ENCODE measurements at places on chromosomes 7 and 10.

DNA sequence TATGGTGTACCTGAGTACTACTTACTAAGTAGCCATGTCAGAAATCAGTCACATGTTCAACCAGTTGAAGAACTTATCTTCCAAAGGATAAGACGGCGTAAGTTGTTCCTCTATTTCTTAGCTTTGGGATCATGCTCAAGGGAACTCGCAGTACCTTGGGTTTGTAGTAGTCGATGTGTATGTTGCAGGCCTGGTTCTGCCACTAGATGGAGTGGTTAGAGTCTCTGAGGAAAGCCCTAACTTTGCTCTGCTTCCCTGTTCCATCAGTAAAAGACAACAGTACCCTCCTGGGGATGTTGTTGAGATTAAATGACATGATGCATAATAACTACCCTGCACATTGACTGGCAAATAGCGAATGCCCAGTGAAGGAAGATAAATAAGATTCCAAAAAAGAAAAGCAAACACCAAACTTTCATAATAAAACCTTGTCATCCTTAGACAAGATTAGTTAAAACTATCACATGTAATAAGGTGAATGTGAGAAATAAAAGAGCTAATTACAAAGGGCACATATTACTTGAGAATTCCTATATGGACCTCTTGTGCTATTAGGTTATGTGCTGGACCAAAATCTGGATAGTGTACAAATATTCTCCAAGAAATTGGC lies 165.9 kb downstream of the ABCA13 start:
- DNase-seq: peak; percentile 61

DNA sequence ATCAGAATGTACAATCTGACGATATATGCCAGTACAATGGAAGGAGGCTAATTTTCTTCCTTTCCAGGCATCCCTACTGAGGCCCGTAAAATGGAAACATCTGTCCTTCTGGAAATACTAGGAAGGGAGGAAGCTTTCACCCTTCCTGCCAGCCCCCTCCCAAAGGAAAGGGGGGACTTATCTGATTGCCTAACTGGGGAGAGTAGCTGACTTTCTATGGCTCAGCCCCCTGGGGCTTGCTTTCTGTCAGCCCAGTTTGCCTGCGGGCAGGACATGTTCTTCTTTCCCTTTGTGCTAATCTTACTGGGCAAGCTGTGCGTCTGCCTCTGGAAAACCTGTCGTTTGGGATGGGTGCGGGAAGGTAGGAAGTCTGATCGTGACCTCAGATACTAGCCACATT lies 508.9 kb downstream of the SUGCT start:
- no peak for DNase-seq

- DNase-seq: no peak
These were observed 79.6 kb downstream of the BMPR1A start for GRCh38 chr10:86836044-86836443.

DNA sequence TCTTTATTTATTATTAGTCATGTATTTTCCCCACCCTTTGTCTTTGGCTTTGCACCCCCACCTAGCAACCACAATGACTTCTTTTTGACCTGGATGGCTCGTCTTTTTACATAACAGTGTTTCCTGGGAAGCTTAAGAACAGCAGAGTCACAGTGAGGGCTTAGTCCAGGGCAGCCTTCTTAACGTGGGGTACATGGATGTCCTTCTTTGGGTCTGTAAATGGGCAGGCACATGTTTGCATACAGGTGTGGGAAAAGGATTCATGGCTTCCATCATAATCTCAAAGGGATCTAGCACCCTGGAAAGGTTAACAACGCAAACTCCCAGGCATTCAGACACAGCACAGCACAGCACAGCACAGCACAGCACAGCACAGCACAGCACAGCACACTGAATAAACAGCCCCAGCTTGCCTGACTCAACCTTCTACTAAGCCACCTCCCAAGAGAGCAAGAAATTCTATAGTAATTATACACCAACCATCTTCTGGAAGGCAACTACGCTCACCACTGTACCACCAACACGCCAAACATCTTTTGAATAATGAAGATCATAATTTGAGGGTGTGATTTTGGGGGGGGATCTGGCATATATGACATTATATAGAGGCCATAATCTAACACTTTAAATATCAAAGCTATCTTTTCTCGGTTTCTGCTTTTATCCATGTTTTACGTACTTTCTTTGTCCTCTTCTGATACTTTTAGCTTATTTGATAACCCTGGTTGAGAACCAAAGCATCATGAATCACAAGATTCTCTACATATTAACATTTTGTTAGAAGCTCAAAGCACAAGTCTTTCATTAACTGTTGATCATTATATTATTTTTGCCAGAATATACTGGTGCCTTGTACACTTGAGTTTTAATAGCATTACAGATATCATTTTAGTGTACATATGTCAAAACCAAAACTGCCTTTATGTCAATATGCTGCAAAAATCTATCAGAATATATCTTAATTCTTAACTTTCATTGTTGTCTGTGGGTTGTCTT lies 177.2 kb upstream of the KLF14 start:
- DNase-seq: no peak

DNA sequence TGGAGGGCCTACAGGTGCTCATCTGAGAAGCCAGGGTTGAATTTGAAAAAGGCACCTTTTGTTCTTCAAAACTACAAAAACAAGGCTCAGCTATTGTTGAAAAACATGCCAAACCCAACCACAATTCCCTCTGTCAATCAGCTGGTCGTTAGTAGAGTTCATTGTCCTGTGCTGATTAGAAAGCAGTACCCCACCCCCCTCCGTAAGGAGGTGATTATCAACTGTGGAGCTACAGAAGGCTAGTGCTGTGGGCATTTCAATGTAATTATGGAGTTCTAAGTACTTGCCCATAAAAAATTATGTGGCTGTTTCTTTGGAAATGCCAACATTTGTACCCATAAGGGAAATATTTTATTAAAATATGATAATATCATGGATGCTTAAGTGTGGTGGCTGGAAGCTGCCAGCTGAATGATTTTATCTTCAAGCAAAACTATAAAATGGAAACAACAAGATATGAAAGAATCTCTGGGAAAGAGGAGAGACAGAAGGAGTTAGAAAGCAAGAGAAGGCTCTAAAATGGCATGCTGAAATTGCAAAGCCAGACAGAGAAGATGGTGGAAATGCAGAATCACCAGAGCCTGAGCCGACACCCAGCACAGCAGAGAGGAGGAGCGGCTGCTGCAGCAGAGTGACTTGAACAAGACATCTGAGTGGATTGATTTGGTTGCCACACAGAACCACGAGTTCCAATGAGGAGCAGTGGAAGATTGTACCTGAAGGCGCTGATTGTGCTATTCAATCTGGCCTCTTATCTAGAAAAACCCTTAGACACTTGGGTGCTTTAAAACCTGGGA lies 179.5 kb upstream of the LRGUK start:
- DNase-seq: no peak

- DNase-seq: no peak
These were observed 38.7 kb downstream of the ZNF467 start for GRCh38 chr7:149734791-149735075.

- DNase-seq: no peak
These were observed 38.2 kb downstream of the NDUFB2 start for GRCh38 chr7:140734729-140735128.

- DNase-seq: no peak
These were observed 46.7 kb downstream of the LANCL2 start for GRCh38 chr7:55411844-55412243.

DNA sequence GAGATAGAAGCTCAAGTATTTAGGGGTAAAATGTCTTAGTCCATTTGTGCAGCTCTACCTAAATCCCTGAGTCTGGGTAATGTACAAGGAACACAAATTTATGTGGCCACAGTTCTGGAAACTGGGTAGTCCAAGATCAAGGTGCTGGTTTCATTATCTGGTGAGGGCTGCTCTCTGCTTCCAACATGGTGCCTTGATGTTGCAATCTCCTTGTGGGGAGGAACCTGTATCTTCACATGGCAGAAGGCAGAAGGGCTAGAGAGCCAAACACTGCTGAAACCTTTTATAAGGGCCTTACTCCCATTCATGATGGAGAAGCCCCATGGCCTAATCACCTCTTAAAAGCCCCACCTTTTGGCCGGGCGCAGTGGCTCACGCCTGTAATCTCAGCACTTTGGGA lies 8.7 kb upstream of the BAZ1B start:
- no peak for DNase-seq

DNA sequence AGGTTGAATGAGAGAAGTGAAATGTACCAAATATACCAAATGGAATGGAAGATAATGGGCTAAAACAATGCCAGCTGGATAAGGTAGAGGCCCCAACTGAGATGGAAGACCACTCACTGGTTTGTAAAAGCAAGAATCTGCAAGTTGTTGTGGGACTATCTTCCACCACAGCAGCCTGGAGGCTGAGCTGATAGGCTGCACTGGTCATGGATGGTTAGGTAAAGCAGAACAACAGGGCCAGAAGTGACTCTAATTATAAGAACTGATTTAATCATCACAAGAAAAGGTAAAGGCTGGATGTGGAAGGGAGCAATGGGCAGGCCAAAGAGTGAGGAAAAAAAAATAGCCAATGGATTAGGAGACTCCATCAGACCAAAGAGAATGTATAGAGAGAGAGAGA lies 11.8 kb downstream of the TFEC start:
- no peak for DNase-seq

DNA sequence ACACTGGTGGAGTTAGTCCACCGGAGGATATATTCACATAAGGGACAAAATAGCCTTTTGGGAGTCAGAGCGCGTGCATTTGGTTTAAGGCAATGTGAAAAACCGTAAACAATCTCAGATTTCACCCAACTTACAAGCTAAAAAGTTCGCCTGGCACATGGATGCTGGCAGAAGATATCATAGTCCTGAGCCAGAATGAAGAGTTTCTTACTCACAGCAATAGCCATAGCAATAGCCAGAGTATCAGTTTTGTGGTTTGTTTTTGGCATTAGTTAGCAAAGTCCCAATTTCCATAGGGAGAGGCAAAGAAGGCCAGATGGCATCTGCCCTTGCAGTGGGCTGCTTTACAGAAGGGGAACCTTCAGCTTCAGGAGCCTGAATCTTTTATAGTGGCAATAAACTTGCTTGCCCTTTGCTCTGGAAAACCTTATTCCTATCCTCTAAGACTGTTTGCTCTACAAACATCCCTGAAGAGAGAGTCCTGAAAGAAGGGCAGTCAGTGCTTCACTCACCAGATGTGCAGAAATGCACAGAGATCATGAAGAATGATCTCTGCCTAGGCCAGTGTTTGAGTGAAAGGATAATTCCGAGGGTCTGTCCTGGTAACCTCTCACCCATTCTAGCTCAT lies 28.7 kb upstream of the RSBN1L start:
- no peak for DNase-seq

- no peak for DNase-seq
These were observed 113.5 kb downstream of the DOCK1 start for GRCh38 chr10:127018766-127019165.

GRCh38 chr10:9786101-9786500 lies 1231.6 kb upstream of the CELF2 start:
- DNase-seq: no peak

- no peak for DNase-seq
These were observed 433.2 kb downstream of the TNS3 start for GRCh38 chr7:47148536-47149207.

GRCh38 chr10:103748020-103748419 lies 107.4 kb downstream of the SH3PXD2A start:
- DNase-seq: no peak

GRCh38 chr7:143849785-143850479 lies 52.0 kb downstream of the TCAF1 start:
- no peak for DNase-seq

- no peak for DNase-seq
These were observed 22.7 kb downstream of the HKDC1 start for GRCh38 chr10:69242852-69243212.

- DNase-seq: no peak
These were observed 42.8 kb downstream of the GRB10 start for GRCh38 chr7:50739744-50740435.

DNA sequence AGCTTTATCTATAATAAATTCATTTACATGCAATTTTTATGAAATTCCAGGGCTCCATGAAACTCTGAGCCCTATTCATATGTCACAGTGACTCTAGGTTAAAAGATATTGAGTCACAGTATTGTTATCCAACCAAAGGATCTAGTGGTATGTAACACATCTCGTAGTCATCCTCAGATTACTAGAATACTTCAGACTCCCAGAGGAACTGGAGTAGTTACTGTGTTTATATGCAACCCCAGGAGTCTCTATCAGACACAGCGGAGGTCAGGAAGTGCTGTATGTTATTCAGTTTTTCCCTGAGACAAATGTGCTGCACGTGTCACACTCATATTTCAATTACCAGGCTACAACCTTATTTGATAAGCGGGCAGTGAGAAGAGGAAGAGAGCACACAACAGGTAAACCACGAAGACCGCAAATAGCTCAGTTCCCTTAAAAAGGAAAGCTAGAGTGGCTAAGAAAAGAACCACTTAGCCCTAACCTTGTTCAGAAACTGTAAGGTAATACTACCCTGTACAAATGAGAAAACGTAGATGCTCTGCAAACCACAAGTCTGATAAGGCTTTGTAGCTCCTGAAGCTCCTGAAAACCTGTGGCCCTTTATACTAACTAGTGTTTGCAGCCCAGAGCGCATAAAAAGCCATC lies 114.0 kb upstream of the CNTNAP2 start:
- no peak for DNase-seq

GRCh38 chr10:72228318-72228751 lies 12.3 kb upstream of the ASCC1 start:
- no peak for DNase-seq

- no peak for DNase-seq
These were observed 559.5 kb upstream of the IGFBP3 start for GRCh38 chr7:46480619-46481018.

- DNase-seq: no peak
These were observed 39.9 kb downstream of the LDB3 start for GRCh38 chr10:86708068-86708782.

DNA sequence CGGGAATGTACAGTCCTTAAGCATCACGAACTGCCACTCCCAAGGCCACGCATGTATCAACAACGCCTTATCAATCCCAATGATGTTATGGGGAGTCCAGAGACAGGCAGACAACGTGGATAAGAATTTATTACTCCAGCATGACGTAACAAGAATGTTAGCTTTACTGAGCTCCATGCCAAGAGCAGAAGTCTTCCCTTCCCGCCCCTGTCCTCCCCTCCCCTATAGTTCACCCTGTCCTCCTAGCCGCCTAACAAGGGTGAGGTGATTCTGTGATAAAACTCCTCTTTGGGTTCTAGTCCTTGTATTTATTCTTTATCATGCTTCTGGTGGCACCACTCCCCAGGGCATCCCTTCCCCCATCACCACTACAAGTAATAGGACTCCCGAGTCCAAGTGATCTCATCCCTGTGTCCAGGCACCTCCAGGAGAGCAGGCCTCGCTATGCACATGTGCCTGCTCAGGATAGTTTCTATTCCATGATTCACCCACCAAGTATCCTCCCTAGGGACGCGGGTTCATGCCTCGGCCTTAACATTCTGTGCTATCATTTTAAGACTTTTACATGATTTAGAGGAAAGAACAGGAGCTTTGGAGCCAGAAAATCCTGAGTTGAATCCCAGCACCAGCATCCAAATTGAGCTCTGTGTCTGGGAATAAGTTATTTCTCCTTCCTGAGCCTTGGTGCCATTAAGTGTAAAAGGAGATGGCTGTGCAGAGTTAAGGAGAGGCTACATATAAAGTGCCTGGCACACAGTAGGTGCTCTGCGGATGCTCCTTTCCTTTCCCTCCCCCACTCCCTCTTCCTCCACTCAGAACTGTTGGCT lies 15.4 kb downstream of the GSDME start:
- no peak for DNase-seq

- no peak for DNase-seq
These were observed 81.9 kb downstream of the CREM start for GRCh38 chr10:35208536-35208935.

- no peak for DNase-seq
These were observed 10.1 kb downstream of the ITGB8 start for GRCh38 chr7:20340839-20341238.

GRCh38 chr7:21184942-21185652 lies 242.8 kb upstream of the SP4 start:
- DNase-seq: no peak

GRCh38 chr10:78700816-78701520 lies 367.8 kb upstream of the ZMIZ1 start:
- DNase-seq: no peak

Measured in NCI-H446 (cell line).